ENCODE measurements at places on chromosomes 7 and 10. TPM values are rescaled to one million over a fixed set of nuclear protein-coding genes. Genes with fewer than 3 reads are reported as not detected.

GRCh38 chr7:132428247-132428919 lies 147.9 kb downstream of the PLXNA4 start:
- no peak for DNase-seq

DNA sequence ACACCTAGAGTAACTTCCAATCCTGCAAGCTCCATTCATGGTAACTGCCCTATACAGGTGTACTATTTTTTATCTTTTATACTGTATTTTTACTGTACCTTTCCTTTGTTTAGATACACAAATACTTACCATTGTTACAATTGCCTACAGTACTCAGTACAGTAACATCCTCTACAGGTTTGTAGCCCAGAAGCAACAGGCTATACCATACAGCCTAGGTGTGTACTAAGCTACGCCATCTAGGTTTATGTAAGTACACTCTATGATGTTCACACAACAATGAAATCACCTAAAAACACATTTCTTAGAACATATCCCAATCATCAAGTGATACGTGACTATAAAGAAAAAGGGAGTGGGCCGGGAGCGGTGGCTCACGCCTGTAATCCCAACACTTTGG lies 53.1 kb upstream of the SLIT1 start:
- DNase-seq: no peak

Gene DOCK1
- 57.8 TPM for total RNA-seq

GRCh38 chr10:88702848-88703597 lies 3.0 kb upstream of the LIPK start:
- peak; percentile 94 for DNase-seq

DNA sequence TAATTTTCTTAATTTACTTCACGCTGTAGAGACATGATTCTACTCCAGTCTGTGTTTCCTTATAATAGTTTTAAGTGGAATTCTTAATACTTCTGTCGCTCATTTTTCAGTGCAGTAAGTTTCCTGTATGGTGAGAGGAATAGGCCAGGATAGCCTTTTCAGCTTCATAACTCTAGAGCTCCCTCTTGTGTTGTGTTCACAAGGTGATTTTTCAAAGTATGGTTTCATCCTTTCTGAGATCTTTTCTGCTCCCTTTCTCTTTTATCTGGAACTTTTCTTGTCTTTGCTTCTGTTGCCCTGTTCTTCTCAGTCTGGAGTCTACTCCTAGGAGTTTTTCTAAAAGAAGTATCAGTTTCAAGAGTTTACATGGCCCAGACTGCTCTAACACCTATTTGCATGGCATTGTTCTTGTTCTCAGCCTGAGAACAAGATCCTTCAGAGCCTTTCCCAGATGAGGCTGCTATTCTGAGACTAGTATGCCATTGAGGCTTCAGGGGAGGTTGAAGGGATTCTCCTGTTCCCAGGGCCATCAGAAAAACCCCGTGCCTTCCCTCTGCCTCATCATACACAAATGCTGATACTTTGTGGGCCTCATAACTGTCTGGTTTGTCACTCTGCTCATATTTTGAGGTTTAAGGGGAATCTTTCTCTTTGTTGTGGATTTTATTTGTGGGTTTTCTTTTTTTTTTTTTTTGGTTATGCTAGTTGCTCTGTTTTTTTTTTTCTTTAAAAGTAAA lies 21.8 kb downstream of the NET1 start:
- peak; percentile 79 for DNase-seq

Gene PGAM2
- 2.9 TPM for total RNA-seq

GRCh38 chr7:121331574-121331973 lies 2.8 kb downstream of the WNT16 start:
- DNase-seq: no peak

GRCh38 chr7:18511351-18512140 lies 16.0 kb downstream of the HDAC9 start:
- no peak for DNase-seq

DNA sequence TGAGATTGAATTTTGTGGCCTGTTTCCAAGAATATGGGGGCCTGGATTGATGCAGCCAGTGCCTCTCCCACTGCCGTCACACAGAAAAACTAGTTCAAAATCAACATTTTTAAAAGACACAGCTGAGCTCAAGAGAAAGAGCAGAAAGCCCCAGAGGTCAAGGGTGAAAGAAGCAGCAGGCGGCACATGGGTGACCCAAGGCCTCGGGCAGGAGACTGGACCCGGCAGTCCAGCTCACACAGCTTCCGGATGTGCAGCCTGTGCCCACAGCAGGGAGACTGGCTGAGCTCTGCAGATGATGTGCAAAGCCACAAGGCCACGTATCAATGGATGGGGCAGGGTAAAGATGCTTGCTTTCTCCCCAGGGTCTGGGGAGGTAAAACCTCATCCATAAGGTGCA lies 50.4 kb upstream of the RNF32 start:
- DNase-seq: no peak

Gene PAX4
- total RNA-seq: not detected

DNA sequence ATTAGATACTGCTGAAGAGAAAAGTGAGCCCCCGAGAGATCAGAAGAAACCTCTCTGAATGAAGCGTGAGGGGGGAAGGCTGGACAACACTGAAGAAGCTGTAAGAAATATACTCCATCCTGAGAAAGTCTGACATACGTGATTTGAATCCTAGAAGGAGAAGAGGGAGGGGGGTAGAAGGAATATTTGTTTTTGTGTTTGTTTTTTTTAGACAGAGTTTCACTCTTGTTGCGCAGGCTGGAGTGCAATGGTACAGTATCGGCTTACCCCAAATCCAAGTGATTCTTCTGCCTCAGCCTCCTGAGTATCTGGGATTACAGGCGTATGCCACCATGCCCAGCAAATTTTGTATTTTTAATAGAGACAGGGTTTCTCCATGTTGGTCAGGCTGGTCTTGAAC lies 52.6 kb downstream of the GALNT11 start:
- DNase-seq: no peak

DNA sequence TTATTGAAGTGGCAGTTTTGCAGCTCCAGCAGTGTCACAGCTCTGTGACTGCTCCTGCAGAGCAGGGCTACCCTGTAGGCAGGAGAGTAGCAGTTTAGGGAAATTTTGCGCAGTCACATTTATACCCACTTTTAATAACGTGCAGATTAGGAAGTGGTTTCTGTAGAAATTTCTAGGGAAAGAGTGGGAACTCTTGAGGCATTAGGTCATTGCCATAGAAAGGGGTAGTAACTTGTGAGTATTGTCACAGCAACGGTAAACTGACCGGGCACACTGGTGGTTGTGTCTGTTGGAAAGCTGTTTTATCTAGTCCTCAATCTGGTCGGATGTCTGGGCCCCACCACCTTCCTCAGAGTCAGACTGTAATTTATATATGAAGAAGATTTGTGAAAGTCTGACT lies 51.9 kb downstream of the CDC14C start:
- no peak for DNase-seq

DNA sequence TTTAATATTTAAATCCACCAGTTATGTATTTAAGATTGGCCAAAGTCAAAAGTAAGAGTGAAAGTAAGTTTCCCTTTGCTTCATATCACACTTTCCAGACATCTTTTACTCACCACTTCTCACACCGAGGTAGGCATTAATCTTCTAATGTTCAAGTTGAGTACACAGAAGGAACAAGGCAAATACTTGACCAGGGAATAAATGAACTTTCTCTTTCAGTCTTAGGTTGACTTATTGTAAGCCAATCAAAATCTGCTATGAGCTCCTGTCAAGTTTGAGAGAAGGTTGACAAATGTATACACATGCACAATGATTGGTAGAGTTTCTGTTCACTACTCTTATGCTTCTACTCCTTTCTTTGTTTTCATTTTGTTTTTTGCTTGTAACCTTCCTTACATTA lies 842.5 kb downstream of the REEP3 start:
- DNase-seq: no peak

Gene GPR15LG
- not detected for total RNA-seq

- no peak for DNase-seq
Measured at GRCh38 chr7:19991936-19992335, 218.5 kb upstream of the TMEM196 start.

DNA sequence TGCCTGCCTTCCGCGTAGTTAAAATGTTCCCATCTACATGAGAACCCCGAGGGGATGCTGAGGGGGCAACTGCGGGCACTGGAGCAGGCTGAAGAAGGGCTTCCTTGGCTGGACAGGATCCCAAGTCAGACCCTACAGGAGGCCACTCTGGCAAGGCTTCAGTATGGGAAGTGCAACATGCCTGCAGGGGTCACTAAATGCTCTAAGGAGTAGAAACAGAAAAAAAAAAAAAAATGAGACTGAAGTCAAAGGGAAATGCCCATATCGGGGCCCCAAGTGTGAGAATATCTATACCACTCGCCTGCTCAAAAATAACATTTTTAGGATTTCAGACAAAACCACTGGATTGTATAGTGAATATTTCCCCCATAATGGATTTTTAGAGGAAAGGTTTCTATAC lies 33.5 kb downstream of the FAM204A start:
- peak; percentile 39 for DNase-seq

GRCh38 chr7:46586406-46586805 lies 665.3 kb upstream of the IGFBP3 start:
- no peak for DNase-seq

DNA sequence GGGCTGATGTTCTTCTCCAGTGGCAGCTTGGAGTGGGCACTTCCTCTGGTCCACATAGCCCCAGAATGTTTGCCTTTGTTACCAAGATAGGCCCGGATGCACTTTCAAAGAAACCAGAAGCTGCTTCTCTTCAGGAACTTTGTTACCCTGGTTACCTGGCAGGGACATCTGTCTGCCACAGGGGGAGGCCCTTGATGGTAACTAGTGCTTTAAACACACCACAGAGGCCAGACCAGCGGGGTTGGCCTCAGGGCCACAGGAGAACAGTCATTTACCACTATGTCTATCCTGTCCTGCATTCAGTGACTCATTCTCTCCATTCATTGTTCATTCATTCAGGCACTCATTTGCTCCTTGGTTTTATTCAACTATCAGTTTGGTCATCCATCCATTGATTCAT lies 11.9 kb upstream of the PLEKHA1 start:
- no peak for DNase-seq

Gene SPACDR
- not detected for total RNA-seq

Gene APBB1IP
- total RNA-seq: 0.14 TPM

- DNase-seq: no peak
Measured at GRCh38 chr7:101216001-101216859, 1.2 kb downstream of the PLOD3 start.

Gene NRCAM
- total RNA-seq: 6.8 TPM

Gene MLXIPL
- total RNA-seq: 25.7 TPM

DNA sequence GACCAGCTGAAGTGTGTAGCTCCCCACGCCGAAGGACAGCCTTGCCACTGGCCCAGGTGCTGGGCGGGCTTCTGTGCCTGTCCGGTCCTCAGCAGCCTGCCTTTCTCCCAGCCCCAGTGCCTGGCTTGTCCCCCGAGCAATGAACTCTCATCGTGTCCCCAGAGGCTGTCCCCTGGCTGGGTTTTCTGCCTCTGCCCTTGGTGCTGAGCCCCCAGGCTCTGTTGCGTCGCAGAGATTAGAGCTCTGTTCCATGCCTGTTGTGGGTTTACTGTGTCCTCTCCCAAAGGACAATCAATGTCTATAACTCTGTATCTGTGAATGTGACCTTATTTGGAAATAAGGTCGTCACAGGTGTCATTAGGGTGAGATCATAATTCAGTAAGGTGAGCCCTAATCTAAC lies 226.1 kb upstream of the SHH start:
- DNase-seq: no peak

GRCh38 chr10:80909254-80909653 lies 371.6 kb downstream of the SH2D4B start:
- DNase-seq: no peak

DNA sequence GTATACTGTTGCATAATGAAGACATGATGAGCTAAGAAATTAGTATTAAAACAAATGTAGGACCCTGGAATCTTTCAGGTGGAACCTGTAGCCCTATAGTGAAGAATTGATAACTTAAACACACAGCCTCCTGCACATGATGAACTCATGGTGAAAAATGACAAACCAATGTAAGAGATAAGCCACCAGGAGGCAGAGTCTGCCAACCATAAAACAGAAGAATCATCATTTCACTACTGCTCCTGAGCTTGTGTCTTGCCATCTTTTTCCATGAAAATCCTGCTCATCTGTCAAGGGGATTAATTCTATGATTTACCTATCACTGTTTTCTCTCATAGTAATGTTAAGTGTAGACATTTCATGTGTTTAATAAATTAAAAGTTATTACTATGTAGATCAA lies 363.9 kb downstream of the MALRD1 start:
- peak; percentile 79 for DNase-seq

- DNase-seq: no peak
Measured at GRCh38 chr10:34348021-34348420, 467.1 kb downstream of the PARD3 start.

Gene ENTPD1
- 2.0 TPM for total RNA-seq

Gene SPOCK2
- 3.6 TPM for total RNA-seq

- DNase-seq: no peak
Measured at GRCh38 chr7:159107161-159107892, 37.3 kb downstream of the VIPR2 start.

Gene TMEM236
- total RNA-seq: 0.03 TPM

Gene CASP7
- 5.7 TPM for total RNA-seq

GRCh38 chr7:39616138-39616537 lies 7.2 kb upstream of the RALA start:
- DNase-seq: no peak

DNA sequence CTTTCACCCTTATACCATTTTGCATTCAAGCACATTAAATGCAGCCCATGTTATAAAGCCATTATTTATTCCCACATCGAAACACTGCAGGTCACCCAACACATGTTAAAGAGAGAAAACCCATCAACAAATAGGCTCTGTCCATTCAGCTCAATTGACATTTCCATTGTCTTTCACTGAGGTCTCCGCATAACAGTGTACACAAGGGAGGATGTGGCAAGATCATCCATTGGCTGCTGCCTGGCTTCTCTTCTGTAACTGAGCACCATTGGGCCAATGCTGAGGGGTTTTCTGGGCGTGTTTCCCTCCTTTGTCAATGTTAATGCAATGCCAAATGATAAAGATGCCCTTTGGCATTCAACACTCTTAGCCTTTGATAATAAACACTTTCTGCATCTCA lies 278.1 kb upstream of the SP4 start:
- no peak for DNase-seq

DNA sequence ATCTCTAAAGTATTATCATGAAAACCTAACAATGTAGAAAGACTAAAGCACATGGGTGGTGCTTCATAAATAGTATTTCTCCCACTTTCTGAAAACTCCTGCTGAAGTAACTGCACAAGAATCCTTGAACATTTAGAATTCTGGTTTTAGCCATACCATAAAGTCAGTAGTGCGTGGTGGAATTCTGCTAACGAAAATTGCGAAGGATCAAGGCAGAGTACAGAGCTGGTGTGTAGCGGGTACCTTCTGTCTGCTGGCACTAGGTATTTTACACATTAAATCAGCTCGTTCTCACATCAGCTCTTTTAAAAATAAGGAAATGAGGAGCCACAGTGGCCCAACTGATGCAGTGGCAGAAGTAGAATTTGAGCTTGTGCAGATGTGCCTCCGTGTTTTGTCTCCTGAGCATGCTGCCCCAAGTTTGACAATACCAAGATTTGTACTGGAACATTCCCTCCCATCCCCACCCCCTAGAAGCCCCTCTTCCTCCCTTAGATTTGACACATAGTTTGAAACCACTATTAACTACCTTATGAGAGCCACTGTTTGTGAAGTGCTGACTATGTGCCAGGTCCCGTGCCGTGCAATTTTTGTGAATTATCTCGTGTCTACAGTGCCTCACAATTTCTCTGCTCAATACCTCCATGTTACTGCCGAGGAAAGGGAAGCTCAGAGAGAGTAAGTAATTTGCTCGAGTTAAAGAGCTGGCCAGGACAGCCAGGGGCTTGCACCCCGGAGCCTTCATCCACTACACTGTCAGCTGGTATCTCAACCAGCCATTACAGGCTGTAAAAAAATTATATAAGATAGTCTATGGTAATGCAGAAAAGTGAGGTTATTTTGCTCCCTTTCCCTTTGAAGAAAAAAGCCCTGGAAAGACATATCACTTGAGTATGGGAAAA lies 66.9 kb downstream of the EGFR start:
- no peak for DNase-seq

Gene PSMA2
- total RNA-seq: 214 TPM

All from GM23338 (cell line).